Activated CD4-positive, alpha-beta memory T cell treated with anti-CD3 and anti-CD28 coated beads for 36 hours (primary cell): ENCODE measurements at places on chromosomes 4 and X. TPM values are rescaled to one million over a fixed set of nuclear protein-coding genes. Genes with fewer than 3 reads are reported as not detected.

Gene CXCL11
- total RNA-seq = not detected

Gene CT55
- not detected for total RNA-seq

DNA sequence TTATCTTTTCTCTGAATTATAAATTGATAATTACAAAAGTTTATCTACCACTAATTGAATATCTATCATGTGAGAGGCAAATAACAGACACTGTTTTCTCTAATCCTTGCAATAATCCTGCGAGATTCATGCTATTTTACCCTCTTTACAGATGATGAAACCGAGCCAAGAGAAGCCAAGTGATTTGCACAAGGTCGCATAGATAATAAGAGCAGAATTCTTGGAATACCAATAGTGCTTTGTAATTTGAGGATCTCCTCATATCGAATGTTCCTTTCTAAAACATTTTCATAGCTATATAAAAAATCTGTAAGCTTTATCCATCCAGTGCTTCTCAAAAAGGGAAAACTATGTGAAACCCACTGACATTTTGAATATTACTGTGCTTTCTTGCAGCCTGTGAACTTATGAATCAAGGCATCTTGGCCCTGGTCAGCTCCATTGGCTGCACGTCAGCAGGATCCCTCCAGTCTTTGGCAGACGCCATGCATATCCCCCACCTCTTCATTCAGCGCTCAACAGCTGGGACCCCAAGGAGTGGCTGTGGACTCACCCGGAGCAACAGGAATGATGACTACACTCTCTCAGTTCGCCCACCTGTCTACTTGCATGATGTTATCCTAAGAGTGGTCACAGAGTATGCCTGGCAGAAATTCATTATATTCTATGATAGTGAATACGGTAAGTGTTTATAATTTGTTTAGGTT is 743.8 kb upstream of the ATOH1 start:
- no peaks in the 10 kb centered on the region for H3K36me3 ChIP-seq
- no peak overlapping the region for H3K4me3 ChIP-seq
- H3K27me3 ChIP-seq = no peaks in the 10 kb centered on the region
- no peaks in the 10 kb centered on the region for H3K4me1 ChIP-seq

DNA sequence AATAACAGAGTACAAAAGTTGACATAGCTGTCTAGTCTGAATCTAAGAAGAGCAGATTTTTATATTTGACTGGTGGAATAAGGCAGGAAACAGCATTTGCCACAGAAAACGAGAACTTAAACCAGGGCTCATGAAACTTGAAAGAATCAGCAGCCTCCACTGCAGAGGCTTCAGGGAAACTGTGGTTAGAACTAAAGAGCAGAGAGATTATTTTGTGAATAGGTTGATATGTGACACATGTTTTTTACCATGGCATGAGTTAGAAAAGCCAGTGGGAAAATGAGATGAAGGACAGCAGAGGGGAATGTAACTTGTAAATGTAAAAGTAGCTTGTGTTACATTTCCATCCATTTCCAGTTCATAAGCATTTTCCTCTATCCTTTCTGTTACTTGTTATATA is 63.7 kb upstream of the CAMK2D start:
- H3K27ac ChIP-seq = no peak overlapping the region
- H3K4me3 ChIP-seq = no peak overlapping the region
- peaks cover 45% of the 10 kb centered on the region for H3K4me1 ChIP-seq
- DNase-seq = peak; percentile 24
- no peaks in the 10 kb centered on the region for H3K36me3 ChIP-seq

Gene UGT8
- 0.40 TPM for total RNA-seq

Gene TIMM8A
- total RNA-seq = 21.9 TPM

DNA sequence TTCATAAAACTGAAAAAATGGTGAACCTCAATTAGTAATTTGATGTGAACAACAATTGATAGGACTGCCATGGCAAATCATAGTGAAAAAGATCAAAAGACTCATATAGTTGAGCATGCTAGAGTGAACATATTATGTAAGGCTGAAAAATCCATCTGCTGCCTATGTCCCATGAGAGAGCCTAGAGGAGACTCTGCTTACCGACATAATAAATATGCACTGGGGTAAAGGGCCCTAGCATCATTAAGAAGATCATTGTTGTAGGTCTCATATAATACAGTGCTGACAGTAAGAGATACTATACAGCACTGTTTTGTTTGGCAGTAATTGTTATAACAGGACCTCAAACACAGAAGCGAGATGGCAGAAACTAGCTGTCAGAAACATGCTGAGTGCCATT is 229.0 kb downstream of the PABPC4L start:
- H3K27ac ChIP-seq = no peak overlapping the region
- no peaks in the 10 kb centered on the region for H3K4me1 ChIP-seq
- no peaks in the 10 kb centered on the region for H3K27me3 ChIP-seq
- H3K36me3 ChIP-seq = no peaks in the 10 kb centered on the region

Gene NHSL2
- total RNA-seq = 0.97 TPM

Gene GAGE12F
- not detected for total RNA-seq

Gene TMEM271
- total RNA-seq = not detected

DNA sequence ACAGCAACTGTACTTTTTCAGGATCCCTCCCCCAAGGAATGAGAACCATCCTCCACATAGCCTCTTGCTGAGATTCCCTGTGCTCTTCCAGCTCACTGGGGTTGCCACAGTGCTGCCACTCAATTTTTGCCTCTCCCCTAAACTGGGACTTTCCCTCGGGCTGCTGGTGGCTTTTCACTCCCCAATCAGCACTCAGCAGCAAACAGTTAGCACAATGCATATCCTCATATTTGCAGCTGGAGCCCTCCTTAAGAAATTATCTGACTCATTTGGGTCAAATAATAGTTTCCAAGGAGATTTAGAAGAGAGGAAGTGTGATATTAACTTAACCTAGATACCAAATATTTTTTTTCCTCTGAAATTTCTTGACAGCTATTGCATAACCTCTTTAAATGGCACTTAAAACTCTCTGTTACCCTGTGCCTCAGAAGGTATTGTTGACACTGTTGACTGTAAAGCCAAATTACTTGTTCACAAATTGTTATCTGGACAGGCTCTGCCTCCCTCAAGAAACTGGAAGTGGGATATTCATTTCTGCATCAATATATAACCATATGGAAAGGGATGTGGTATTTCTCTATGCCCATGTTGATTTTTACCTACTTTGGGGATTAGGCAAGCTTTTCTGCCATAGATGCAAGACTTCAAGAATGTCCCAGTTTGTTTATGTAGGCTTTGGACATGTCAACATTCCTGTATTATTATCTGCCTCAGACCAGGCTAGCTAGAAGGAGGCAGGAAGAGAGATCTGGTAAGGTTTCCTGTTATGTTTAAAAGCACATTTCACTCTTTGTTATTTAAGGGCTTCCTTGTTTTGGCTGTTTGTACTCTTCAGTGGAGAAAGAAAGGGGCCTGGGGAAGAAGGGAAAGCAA is 58.0 kb downstream of the SEPTIN11 start:
- DNase-seq = peak; percentile 51
- peaks cover 55% of the 10 kb centered on the region for H3K4me1 ChIP-seq
- peaks cover 19% of the 10 kb centered on the region for H3K36me3 ChIP-seq
- no peaks in the 10 kb centered on the region for H3K27me3 ChIP-seq
- no peak overlapping the region for H3K27ac ChIP-seq

GRCh38 chr4:22897520-22898108 is 204.9 kb downstream of the GBA3 start:
- H3K27ac ChIP-seq = no peak overlapping the region
- H3K4me1 ChIP-seq = no peaks in the 10 kb centered on the region
- peak; percentile 19 for DNase-seq
- no peak overlapping the region for H3K4me3 ChIP-seq
- no peaks in the 10 kb centered on the region for H3K36me3 ChIP-seq

DNA sequence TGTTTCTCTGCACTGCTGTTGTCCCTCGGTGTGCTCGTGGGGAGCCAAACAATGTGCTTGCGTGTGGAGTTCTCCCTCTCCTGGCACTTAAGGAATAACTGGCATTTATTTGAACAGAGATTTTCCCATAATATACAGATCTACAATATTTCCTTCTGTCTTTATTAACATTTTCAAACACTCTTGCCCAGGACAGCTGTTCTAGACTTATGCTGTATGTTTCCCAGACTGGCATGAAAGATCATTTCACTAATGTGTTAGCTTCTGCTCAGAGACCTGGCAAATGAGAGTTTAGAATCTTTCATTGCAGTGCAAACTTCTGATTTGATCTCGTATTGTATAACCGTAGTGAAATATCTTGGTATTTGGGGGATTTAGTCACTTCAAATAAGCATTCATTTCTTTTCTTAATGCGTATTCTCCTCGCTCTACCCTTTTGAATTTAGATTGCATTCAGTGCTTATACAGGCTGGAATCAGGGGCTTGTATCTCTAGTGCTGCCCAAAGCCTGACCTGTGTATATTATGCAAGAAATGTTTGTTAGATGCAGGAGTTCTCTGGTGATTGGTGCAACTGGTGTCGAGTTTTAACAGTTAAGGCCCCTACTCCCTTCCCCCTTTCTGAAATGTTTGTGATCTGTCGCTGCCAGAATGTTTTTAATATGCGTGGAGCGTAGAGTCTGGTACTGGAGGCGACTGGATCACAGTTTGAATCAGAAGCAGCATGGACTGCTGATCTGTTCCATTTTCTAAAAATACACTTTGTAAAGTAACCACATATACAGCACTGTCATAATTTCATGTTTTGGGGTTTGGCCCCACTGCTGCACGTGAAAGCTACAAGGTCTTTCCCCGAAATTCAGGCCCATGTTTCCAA is 326.3 kb downstream of the ARHGAP10 start:
- H3K27ac ChIP-seq = no peak overlapping the region
- no peak overlapping the region for H3K4me3 ChIP-seq
- H3K4me1 ChIP-seq = peaks cover 64% of the 10 kb centered on the region
- H3K36me3 ChIP-seq = peaks cover 4% of the 10 kb centered on the region
- H3K27me3 ChIP-seq = no peaks in the 10 kb centered on the region

DNA sequence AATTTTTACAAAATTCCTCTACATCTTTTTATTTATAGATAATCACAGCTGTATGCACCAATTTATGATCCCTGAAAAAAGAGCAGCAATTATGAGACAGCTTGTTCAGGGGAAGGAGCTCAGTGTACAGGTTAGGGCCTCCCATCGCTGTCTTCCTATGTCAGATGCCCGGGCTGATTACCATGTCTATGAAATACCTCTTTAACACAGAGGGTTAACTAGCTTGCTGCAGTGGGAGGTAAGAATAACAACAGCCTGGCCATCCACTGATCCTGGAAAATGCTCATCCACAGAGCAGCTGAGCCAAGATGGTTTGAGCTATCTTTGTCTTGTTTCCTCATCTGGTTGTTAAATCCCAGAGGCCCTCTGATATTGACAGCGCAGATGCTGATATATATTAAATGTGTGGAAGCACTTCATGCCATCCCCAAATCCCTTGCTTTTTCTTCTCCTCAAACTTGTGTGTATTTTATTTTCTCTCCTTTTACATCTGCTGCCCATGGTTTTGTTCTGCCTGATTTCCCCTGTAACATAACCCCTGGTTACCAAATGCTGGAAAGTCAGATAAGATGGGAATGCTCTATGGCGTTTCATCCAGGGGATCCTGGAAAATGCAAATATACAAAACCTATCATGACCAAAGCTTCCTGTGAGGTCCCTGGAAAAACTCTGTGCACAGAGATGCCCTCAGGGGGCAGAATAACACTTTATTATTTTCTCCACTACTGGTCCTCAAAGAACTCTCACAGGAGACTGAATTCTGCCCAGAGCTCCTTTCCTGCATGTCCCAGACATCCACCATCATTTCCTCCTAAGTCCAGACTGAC is 85.8 kb upstream of the PUDP start:
- no peak overlapping the region for H3K4me3 ChIP-seq
- no peaks in the 10 kb centered on the region for H3K36me3 ChIP-seq
- H3K27ac ChIP-seq = no peak overlapping the region
- no peaks in the 10 kb centered on the region for H3K27me3 ChIP-seq
- H3K4me1 ChIP-seq = no peaks in the 10 kb centered on the region

DNA sequence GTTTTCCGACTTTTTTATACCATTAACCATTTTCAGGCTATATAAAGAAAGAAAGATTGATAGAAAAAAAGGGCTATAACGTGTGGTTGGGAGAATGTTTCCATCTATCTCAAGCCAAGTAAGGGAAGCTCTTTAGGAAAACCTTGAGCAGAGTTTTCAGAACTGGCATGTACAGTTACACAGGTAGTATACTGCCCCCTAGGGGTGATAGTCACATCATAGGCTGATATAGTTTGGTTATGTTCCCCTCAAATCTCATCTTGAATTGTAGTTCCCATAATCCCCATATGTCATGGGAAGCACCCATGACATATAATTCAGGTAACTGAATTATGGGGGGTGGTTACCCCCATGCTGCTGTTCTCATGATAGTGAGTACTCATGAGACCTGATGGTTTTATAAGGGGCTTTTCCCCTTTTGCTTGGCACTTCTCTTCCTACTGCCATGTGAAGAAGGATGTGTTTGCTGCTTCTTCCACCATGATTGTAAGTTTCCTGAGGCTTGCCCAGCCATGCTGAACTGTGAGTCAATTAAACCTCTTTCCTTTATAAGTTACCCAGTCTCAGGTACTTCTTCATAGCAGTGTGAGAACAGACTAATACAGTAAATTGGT is 186.8 kb downstream of the TMA16 start:
- H3K36me3 ChIP-seq = no peaks in the 10 kb centered on the region
- no peak overlapping the region for H3K4me3 ChIP-seq
- H3K27me3 ChIP-seq = no peaks in the 10 kb centered on the region
- DNase-seq = no peak

Gene DCAF16
- 33.9 TPM for total RNA-seq

Gene NAAA
- total RNA-seq = 31.7 TPM

DNA sequence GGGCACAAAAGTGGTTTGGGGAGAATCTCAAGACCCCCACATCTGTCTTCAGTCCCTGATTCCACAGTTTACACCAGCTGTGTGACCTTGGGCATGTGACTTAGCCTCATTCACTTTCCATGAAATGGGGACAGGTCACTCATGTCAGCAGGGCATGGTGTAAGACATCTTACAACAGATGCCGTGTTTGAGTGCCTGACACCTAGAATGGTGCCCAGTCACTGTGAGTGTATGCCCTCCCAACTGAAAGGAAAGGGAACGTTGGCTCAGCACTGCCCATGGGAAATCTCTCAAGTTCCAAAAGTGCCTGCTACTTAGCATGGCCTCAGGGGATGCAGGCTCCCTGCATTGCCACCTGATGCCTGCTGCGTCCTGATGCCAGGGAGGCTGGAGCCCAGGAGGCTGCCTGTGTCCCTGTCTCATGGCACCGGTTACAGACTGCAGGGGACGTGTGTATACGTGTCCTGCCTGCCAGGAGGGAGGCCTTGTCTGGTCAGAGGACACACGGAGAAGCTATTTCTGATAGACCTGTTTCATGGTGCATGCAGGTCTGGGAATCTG is 32.2 kb downstream of the RNF4 start:
- peak overlapping the region; percentile 23 for H3K27ac ChIP-seq
- H3K27me3 ChIP-seq = no peaks in the 10 kb centered on the region
- no peak for DNase-seq
- H3K36me3 ChIP-seq = peaks cover 41% of the 10 kb centered on the region

Gene RGN
- total RNA-seq = not detected
